Neuronal stem cell (in vitro differentiated cells): ENCODE measurements at places on chromosomes 11 and 22.

DNA sequence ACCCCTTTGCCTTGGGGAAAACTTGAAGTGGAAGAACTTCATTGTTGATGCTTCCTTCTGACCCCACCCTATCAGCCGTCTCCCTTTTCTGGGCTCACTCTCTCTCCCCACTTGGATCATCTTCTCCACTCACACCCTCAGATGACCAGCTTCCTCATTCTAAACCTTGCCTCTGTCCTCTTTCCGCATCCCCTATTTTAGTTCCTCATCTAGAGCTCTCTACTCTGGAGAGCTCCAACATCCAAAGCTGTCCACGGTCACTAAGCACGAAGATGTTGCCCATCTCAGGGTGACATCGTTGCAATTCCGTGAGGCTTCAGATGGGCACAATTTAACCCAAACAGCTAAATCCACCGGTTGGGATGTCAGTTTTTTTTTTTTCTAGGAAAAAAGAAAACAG lies 31.6 kb upstream of the ME3 start:
- DNase-seq: no peak

- DNase-seq: no peak
Observed at GRCh38 chr11:113345978-113346377, 31.6 kb downstream of the TTC12 start.

DNA sequence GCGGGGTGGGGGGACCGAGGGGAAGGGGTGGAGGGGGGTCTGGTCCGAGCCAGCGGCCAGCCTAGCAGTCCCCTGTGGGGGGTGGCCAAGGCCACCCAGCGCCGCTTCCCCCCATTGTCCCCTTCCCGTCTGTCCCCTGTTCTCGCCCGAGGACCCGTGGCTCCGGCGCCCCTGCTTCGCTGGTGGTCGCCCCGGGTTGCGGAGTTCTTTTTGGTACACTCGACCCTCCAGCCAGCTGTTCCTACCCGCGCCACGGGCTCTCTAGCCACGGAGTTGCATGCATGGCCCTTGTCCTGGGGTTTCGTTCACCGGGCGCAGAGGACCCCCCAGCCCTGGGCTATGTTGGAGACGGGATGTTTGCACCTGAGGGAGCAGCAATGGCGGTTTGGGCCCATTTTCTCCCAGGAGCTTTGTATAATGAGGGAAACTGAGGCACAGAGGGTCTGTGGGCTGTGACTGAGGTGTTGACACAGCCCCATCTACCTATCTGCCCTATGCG lies 489 bp downstream of the RNF214 start:
- no peak for DNase-seq

- no peak for DNase-seq
Observed at GRCh38 chr11:111778047-111778558, 11.9 kb upstream of the PPP2R1B start.

GRCh38 chr11:59713745-59714144 lies at the start of gene OR10V1:
Gene OR10V1 (minus strand): TSS chr11:59713845. CDS start chr11:59713845, 0 bp downstream.
- DNase-seq: no peak

DNA sequence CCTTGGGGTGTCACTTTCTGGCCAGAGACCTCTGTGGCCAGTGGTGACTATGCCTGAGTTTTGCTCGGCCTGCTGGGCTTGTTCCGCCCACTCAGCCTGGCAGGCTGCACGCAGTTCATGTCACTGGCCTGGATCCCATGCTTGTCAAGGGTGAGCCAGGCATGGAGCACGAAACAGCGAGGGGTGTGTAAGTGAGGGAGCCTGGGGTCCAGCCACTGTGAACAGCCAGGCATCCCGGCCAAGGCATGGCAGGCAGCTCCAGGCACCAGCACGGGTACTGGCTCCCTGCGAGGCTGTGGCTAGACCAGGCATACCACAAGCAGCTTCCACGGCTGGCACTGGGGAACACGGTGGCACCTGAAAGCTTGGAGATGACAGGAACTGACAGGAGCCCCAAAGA lies 214.3 kb downstream of the LRRC4C start:
- DNase-seq: no peak

DNA sequence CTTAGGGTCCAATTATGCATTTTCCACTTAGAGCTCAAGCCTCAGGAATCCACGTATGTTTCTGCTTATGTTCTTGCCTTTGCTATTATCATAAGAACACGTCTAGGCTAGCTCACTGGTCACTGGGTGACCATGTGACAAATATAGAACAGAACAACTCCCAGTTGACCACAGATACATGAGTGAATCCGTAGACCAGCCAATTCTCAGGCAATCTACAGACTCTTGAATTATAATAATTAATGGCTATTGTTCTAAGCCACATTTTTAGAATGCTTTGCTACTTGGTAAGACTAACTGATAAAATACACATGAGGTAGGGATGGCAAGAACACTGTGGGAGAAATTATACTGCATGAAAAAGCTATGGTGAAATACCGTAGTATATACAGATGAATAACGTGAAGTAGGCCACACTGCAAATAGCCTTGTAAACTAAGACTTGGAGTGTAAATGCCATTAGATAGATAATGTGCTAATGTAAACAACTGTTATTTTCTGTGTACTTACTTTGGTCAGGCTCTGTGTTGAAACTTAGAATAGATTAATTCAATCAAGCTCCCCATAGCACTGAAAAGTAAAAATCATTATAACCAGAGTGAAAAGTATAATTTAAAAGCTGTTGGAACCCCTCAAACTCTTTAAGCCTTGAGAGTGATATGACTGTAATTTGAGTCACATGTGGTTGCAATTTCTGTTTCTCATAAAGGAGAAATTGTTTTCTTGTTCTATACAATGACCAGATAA lies 366.2 kb upstream of the CCDC179 start:
- no peak for DNase-seq

DNA sequence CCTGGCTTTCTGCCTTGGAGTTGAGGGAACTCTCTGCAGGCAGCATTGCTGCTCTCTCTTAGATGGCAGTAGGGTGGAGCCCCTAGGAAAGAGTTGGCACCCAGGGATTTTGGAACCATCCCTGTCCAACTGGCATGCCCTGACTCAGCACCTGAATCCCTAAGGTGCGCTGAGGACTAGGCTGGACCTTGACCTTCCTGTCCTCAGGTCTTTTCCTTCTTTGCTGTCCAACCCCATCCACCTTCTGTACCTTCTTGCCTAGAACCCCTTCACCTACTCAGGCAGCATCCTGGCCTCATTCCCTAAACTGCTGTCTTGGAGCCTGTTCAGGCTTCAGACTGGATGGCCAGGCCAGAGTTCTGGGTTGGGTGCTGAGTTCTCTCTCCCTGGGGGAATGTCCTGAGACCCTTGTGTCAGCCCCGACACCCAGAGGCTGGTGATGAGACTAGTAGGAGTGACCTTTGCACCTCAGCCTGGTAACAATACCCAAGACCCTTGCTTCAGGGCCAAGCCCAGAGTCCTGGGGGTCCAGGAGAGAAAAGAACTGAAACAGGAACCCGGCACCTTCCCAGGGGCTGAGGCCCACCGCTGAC lies 2.5 kb upstream of the POLD4 start:
- no peak for DNase-seq

GRCh38 chr11:101277036-101277435 lies 147.4 kb upstream of the PGR start:
- DNase-seq: no peak

DNA sequence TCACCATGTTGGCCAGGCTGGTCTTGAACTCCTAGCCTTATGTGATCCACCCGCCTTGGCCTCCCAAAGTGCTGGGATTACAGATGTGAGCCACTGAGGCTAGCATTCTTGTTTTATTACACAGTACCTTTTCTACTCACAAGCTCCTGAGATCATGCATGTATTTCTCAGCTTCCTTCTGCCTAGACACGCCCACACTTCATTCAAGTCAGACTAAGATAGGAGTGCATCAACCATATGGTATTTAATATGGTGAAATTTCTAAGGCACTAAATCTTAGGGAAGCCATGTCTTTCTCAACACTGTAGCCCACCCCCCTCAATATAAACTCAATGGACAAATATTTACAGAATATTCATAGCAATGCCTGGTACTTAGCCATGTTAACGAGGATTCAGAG lies 62.1 kb downstream of the SLC25A17 start:
- no peak for DNase-seq

- peak; percentile 60 for DNase-seq
Observed at GRCh38 chr11:128733440-128734102, 39.7 kb downstream of the FLI1 start.

GRCh38 chr11:100367892-100368291 lies 319.2 kb upstream of the ARHGAP42 start:
- DNase-seq: no peak

GRCh38 chr22:50439871-50440331 lies 34.9 kb downstream of the SBF1 start:
- DNase-seq: no peak

DNA sequence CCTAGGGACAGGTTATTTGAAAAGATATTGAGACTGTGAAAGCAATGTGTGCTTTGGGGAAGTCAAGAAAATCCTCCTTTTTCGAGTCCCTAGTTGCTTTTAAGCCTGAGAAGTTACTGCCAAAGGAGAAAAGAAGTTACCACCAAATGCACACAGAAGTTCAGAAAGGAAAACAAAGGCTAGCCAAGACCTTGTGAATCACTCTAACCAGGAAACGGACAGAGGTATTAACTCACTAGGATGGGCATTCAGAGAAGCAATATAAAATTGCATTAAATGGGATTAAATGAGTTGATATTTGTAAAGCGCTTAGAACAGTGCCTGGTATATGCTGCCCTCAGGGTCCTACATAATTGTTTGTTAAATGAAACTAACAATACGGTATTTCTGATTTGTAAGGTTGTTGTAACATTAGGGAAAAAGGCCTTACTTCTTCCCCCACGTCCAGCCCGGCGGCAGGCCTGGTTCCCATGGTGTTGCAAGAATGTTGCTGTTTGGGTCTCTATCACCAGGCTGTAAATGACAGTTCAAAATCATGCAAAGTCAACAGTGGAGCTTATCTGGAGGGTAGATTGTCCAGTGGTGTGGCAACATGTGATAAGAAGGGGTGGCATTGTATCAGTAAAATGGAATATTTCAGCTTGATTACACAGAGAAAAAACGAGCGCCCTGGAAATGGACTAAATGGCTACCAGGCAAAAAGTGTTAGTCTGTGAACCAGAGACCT lies 7.1 kb downstream of the TMA7B start:
- DNase-seq: no peak

DNA sequence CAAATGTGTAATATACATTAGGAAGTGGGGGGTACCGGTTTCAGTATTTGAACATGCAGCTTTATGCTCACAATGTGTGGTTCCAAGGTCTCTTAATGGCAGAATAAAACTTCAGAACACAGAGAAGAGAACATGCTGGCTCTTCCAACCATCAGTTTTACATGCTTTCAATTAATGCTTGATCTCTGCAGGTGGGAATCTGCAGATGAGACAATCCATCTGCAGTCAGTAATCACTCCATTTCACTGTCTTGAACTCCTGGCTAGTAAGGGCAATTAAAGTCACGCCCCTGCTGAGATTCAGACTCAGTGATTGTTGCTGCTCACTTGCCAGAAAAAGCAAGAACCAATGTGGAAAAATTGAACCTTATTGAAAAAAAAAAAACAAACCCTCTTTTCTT lies 945.7 kb downstream of the DLG2 start:
- peak; percentile 4 for DNase-seq

- DNase-seq: no peak
Observed at GRCh38 chr11:79116600-79116999, 324.2 kb downstream of the TENM4 start.

GRCh38 chr11:1293619-1294015 lies 15.8 kb downstream of the TOLLIP start:
- no peak for DNase-seq

DNA sequence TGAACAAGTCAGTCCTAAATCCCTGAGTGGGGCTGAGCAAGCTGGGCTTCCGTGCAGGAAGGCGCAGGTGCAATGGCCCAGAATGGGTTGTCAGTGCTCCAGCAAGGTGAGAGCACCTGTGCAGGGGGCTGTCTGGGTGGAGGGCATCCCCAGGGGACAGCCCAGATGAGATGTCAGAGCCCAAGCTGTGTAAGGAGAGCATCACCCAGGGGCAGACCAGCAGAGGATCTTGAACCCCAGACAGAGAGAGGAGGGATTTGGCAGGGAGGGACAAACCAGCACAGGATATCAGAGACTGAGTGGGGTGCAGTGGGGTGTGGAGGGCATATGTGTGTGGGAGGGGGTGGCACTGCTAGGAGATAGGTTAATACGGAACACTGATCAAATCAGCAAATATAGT lies 114.9 kb upstream of the TMEM45B start:
- no peak for DNase-seq

DNA sequence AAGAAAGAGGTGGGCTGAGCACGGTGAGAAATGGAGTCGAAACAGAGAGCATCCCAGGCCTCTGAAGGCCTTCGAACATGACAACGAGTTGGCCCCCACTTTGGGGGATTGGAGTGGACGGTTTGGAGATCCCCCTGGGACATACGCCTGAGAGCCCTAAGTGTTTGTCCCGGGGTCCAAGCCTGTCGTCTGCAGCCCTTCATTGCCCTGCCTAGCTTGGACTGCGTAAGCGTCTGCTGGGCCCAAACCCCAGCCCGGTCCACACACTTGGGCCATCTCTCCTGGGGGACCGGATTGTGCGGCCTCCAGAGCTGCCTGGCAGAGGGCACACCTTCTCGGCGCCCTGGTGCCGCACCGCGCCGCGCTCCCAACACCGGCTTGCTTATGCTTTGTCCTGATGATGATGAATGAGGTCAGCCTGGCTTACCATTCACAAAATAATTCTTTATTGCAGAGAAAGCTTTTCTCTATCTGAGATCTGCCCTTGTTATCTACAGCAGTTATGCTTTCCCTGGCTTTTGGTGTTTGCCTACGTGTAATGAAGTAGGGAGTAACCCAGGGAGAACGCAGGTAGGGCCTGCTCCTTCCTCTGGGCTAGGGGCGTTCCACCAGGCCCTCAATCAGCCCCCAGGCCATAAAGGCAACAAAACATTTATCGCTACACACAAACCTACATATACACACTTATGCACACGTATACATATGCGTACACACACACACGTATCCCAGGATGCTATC lies 85.9 kb upstream of the PPARA start:
- DNase-seq: no peak

- DNase-seq: no peak
Observed at GRCh38 chr22:33034753-33035152, 23.4 kb downstream of the SYN3 start.

DNA sequence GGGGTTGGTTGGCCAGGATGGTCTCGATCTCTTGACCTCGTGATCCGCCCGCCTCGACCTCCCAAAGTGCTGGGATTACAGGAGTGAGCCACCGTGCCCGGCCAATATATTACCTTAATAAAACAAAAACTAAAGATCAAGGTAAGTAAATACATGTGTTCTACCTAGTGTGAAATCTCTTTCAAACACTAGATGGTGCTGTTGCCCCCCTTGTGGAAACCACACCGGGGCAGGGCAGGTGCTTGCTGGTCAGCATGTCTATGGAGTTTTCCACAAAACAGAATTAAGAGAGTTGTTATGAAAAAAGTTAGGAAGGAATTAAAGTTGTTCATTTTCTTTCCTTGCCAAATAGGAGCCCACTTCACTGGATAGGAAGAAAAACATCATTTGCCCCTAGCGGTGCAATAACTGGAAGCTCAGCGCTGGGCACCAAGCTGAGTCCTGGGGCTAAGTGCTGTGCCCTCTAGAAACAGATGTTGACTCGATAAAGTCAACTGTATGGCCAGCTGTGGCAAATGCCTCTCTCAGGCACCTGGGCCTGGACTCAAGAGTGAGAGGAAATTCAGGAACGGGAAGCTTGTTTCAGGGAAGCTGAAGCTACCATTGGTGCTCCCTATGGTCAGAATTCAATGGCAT lies 6.3 kb upstream of the KCNJ5 start:
- DNase-seq: peak; percentile 69

GRCh38 chr11:44848203-44848962 lies 102.3 kb downstream of the TP53I11 start:
- peak; percentile 42 for DNase-seq
